Progenitor cell of endocrine pancreas (in vitro differentiated cells): ENCODE measurements at places on chromosomes 1 and 21. TPM values are rescaled to one million over a fixed set of nuclear protein-coding genes. Genes with fewer than 3 reads are reported as not detected.

The OR2T11 gene
- not detected in 2 replicates for total RNA-seq

- no peak for DNase-seq
- no peak overlapping the region for H3K27ac ChIP-seq
Measured at GRCh38 chr1:12111741-12112140, 48.6 kb downstream of the TNFRSF8 start.

The GPR89A gene
- 31.4 and 34.5 TPM in 2 replicates for total RNA-seq

DNA sequence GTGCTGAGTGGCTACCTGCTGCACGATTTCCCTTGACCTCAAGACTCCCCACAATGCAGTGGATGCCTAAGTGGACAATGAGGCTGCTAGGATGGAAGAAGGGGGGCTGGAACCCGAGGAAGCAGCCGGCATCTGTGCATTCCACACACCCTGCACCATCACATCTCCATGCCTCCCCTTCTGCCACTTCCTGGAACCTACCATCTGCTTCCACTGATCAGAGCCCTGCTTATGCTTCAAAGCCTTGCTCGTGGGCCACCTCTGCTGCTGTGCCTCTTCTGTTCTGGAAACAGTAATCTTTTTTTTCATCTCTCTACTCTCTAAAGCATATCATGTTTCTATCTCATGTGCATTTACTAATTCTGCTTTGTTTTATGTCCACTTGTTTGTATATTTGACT is 66.2 kb upstream of the WDR26 start:
- no peaks in the 10 kb centered on the region for H3K36me3 ChIP-seq
- H3K4me1 ChIP-seq, result peaks cover 23% of the 10 kb centered on the region
- no peak overlapping the region for H3K4me3 ChIP-seq

The PER3 gene
- 2.6 and 2.9 TPM in 2 replicates for total RNA-seq

- H3K4me1 ChIP-seq, result no peaks in the 10 kb centered on the region
- H3K27me3 ChIP-seq, result no peaks in the 10 kb centered on the region
- no peak overlapping the region for H3K4me3 ChIP-seq
- no peaks in the 10 kb centered on the region for H3K36me3 ChIP-seq
- H3K27ac ChIP-seq, result no peak overlapping the region
- no peak for DNase-seq
Measured at GRCh38 chr1:70071601-70072000, 133.8 kb downstream of the LRRC40 start.

The INSRR gene
- not detected in 2 replicates for total RNA-seq

DNA sequence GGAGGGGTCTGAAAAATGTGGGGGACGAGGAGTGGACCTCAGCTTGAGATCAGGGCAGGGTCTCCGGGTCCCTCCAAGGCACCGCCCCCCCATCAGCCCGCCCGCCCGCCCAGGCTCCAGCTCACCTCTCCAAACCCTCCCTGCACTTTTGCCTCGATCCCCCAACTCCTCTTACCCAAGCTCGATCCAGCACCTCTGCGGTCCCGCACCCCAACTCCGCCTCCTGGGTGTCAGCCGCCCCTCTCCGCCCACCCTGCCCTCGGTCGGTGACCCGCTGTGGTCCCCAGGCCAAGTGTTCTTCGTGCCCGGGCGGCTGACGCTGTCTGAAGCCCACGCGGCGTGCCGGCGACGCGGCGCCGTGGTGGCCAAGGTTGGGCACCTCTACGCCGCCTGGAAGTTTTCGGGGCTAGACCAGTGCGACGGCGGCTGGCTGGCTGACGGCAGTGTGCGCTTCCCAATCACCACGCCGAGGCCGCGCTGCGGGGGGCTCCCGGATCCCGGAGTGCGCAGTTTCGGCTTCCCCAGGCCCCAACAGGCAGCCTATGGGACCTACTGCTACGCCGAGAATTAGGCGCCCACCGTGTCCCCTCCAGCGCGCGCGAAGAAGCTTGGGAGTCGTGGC is 5.7 kb downstream of the HAPLN2 start:
- DNase-seq, result no peak
- H3K27me3 ChIP-seq, result peaks cover 71% of the 10 kb centered on the region
- H3K4me3 ChIP-seq, result no peak overlapping the region

The TMEM82 gene
- 0.44 and 1.4 TPM in 2 replicates for total RNA-seq

The C1QTNF12 gene
- total RNA-seq, result 1.7 and 2.7 TPM in 2 replicates

DNA sequence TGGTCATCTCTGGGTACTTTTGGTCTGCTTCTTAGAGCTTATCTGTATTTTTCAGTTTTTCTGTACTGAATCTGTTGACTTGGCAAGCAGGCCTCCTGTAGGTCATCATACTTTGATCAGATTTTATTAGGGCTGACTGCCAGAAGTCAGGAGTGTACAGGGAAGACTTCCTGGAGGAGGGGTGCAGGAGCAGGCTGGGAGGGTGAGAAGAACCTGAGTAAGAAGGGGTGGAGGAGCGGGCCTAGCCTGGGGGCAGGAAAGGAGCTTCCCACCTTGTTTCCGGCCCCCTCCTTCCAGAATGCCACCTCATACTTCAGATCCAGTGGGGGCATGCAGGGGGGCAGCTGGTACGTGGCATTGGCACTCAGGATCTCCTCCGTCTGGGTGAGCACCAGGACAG is 18.3 kb upstream of the IL22RA1 start:
- no peaks in the 10 kb centered on the region for H3K4me1 ChIP-seq
- H3K4me3 ChIP-seq, result no peak overlapping the region
- no peak for DNase-seq
- H3K27ac ChIP-seq, result peak overlapping the region; percentile 33
- no peaks in the 10 kb centered on the region for H3K27me3 ChIP-seq

DNA sequence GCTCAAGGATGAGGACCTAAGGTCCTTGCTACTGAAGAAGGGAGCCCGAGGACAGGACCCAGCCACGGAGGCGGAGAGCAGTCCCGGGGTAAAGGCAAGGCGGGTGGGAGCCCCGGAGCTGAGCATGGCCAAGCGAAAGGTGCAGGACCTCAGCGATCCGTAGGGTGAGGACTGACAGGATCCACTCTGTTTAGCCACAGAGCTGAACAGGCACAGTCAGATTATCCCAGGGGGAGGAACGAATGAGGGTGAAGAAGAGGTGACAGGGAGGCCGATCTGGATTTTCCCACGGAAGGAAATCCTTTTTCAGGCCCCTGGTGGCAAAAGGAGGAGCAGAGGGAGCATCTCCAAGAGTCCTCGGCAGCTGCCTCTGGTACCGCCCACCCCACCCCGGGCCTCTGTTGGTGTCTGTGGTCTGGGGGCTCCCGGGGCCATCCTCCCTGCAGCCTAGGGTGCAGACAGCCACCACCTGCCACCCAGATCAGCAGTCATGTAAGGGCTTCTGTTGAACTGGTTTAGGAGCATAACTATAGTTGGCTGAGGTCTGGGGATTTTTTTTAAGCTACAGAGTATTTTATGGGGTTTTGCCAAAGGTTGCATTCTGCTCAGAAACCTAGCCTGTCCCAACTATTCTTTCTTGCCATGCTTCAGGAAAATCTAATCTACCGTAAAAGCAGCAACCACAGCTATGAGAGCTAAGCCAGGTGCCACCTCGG is 32.3 kb upstream of the LBR start:
- no peak for DNase-seq
- peaks cover 29% of the 10 kb centered on the region for H3K27me3 ChIP-seq
- H3K27ac ChIP-seq, result no peak overlapping the region

GRCh38 chr1:9350013-9350908 is 57.6 kb downstream of the SPSB1 start:
- peaks cover 24% of the 10 kb centered on the region for H3K4me1 ChIP-seq
- DNase-seq, result no peak
- H3K27me3 ChIP-seq, result no peaks in the 10 kb centered on the region
- no peak overlapping the region for H3K4me3 ChIP-seq

DNA sequence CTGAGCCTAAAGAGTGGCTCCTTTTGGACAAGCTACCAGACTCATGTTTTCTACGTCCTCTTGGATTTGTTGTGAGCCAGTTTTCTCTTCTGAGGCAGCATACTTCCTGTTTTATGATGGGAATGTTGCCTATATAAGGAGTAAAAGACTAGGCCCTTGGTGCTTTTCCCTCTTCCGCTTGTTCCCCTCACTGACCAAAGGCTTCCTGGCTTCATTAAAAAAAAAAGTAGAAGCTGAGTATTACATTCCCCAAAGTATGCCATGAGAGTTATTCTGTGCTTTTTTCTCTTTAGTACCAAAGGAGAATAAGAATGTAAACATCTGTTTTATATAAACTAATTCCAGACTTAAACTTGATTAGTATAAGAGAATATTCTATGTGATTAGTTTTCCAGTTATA is 6.5 kb upstream of the HMCN1 start:
- H3K27ac ChIP-seq, result no peak overlapping the region
- no peak for DNase-seq
- H3K4me3 ChIP-seq, result no peak overlapping the region
- H3K4me1 ChIP-seq, result no peaks in the 10 kb centered on the region

DNA sequence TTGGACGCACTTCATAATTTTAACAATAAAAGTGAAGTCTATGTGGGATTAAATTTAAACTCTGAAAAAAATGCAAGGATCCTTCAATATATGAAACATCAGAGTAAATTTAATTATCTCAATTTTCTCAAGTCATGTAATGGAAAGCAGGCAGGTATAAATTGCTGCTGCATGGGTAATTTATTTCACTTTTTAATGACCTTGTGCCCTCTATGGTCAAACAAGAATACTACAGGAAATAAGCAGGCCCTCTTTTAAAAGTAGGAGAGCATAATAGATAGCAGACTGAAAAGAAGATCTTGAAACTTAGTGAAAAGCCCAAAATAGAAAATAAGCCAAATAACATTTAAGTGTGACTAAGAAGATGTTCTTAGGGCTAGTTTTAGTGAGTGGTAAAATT is 22.9 kb downstream of the BCAS2 start:
- DNase-seq, result no peak
- no peak overlapping the region for H3K27ac ChIP-seq
- no peaks in the 10 kb centered on the region for H3K36me3 ChIP-seq
- no peaks in the 10 kb centered on the region for H3K27me3 ChIP-seq

- H3K4me3 ChIP-seq, result no peak overlapping the region
- no peaks in the 10 kb centered on the region for H3K27me3 ChIP-seq
- peaks cover 14% of the 10 kb centered on the region for H3K36me3 ChIP-seq
- DNase-seq, result no peak
Measured at GRCh38 chr1:184824691-184825323, 70.1 kb upstream of the EDEM3 start.

DNA sequence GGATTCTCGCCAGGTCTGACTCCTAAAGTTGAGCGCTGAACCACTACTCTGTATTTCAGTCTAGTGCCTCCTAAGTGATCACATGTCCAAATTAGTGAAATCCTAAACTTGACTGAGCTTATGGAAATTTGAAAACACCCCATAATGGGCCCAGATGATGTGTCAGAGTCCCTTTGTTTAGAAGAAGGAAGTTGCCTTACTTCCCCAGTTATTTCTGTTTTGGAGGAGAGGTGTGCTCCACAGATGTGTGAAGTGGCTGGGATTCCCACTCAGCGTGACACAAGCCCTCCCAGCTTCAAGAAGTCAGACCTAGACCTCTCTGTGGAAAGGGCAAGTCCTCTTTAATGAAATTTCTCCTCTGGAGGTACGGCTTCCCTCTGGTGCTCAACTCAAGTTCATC is 188.8 kb downstream of the TTLL7 start:
- peaks cover 5% of the 10 kb centered on the region for H3K4me1 ChIP-seq
- DNase-seq, result no peak
- H3K27me3 ChIP-seq, result no peaks in the 10 kb centered on the region
- H3K36me3 ChIP-seq, result no peaks in the 10 kb centered on the region
- H3K27ac ChIP-seq, result no peak overlapping the region

GRCh38 chr1:200739702-200740570 is 1.2 kb downstream of the CAMSAP2 start:
- peaks cover 4% of the 10 kb centered on the region for H3K36me3 ChIP-seq
- no peak for DNase-seq
- peaks cover 24% of the 10 kb centered on the region for H3K4me1 ChIP-seq
- peaks cover 5% of the 10 kb centered on the region for H3K27me3 ChIP-seq
- peak overlapping the region; percentile 95 for H3K27ac ChIP-seq
- peak overlapping the region; percentile 97 for H3K4me3 ChIP-seq

DNA sequence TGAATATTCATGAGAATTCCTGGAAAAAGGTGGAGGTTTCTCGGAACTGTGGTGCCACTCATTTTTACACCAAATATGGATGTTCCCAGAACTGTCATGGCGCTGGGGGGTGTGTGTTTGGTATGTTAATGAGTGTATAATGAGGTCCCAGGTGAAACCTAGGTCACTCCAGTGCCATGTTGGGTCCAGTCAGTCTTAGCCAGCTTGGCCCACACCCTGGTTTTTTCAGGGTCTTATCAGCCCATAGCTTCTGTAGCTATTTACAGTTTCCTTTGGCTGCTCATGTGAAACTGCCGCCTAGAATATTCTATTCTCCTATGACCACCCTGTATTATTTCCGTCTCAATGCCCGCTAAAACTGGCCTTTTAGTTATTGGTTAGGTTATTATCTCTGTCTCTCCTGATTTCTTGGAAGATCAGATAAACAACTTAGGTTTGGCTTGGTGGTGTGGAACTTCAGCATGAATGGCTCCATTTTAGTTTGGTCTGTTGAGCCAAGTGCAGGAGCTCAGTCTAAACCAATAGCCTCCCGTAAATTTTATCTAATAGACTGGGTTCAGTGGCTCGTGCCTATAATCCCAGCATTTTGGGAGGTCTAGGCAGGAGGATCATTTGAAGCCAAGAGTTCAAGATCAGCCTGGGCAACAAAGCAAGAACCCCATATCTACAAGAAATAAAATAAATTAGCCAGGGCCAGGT is 42.1 kb upstream of the EDARADD start:
- no peaks in the 10 kb centered on the region for H3K36me3 ChIP-seq
- peaks cover 4% of the 10 kb centered on the region for H3K27me3 ChIP-seq
- H3K4me3 ChIP-seq, result no peak overlapping the region
- no peak overlapping the region for H3K27ac ChIP-seq
- no peaks in the 10 kb centered on the region for H3K4me1 ChIP-seq
- no peak for DNase-seq

The CELA3B gene
- 0.58 TPM in 1 of 2 replicates, not detected in the other for total RNA-seq

- H3K4me3 ChIP-seq, result no peak overlapping the region
- no peaks in the 10 kb centered on the region for H3K27me3 ChIP-seq
- H3K4me1 ChIP-seq, result peaks cover 8% of the 10 kb centered on the region
Measured at GRCh38 chr1:31315902-31316301, 19.1 kb downstream of the ZCCHC17 start.

DNA sequence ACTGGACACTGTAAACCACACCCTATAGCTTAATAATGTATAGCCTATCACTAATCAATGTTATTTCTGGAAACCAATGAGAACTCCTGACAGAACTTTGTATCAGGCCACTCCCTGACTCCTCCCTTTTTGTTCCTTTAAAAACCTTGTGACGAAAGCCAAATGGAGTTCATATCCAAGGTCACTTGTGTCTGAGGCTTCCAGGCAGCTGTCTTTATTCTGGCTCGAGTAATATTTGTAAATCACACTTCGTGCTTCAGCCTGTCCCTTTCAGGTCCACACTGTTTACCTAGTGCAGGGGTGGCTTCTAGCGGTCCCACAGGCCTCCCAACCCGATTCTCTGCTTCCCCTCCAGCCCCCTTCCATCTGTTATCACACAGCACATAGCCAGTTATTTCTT is 16.2 kb upstream of the CAPN9 start:
- no peaks in the 10 kb centered on the region for H3K27me3 ChIP-seq
- no peak overlapping the region for H3K27ac ChIP-seq
- H3K36me3 ChIP-seq, result no peaks in the 10 kb centered on the region
- peaks cover 19% of the 10 kb centered on the region for H3K4me1 ChIP-seq
- DNase-seq, result no peak

GRCh38 chr1:74205266-74205665 is 7.2 kb downstream of the FPGT start:
- no peaks in the 10 kb centered on the region for H3K27me3 ChIP-seq
- H3K4me3 ChIP-seq, result no peak overlapping the region
- H3K27ac ChIP-seq, result no peak overlapping the region
- peaks cover 2% of the 10 kb centered on the region for H3K36me3 ChIP-seq
